ENCODE measurements at places on chromosomes 12 and 14.

DNA sequence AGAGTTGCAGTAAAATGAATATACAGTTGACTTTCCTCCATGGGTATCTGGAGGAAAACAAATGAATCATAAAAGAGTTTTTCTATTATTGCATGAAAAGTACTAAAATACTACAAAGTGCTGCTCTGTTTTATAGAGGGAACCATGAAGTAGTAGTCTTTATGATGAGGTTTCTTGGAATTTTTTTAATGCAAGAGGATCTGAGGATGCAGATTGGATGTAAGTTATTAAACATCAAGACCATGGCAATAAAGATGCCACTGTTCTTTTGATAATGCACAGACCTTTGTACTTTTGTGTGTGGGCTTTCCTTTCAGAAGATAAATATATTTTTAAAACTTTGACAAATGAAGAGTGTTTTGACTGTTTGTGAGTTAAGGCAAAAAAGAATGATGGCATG lies 87.5 kb downstream of the DACT1 start:
- DNase-seq: no peak

- DNase-seq: no peak
Observed at GRCh38 chr12:24396224-24396623, 446.8 kb upstream of the SOX5 start.

DNA sequence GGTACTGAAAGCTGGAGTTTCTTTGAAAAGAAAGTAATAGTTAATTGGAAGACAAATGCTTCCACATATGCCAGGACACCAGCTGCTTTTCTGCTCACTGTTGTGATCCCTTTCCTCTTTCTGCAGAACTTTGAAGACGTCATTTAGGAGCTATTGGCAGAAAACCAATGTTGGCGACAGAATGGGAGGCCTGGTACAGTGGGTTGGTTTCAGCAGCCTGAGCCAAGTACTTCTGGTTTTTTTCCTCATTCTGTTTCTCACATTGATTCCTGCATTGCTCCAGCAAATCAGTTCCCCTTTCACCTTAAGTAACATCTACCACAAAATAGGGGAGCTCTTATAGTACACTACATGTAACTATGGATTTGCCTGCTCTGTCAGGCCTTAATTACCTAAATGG lies 96.9 kb downstream of the FIGNL2 start:
- DNase-seq: no peak

DNA sequence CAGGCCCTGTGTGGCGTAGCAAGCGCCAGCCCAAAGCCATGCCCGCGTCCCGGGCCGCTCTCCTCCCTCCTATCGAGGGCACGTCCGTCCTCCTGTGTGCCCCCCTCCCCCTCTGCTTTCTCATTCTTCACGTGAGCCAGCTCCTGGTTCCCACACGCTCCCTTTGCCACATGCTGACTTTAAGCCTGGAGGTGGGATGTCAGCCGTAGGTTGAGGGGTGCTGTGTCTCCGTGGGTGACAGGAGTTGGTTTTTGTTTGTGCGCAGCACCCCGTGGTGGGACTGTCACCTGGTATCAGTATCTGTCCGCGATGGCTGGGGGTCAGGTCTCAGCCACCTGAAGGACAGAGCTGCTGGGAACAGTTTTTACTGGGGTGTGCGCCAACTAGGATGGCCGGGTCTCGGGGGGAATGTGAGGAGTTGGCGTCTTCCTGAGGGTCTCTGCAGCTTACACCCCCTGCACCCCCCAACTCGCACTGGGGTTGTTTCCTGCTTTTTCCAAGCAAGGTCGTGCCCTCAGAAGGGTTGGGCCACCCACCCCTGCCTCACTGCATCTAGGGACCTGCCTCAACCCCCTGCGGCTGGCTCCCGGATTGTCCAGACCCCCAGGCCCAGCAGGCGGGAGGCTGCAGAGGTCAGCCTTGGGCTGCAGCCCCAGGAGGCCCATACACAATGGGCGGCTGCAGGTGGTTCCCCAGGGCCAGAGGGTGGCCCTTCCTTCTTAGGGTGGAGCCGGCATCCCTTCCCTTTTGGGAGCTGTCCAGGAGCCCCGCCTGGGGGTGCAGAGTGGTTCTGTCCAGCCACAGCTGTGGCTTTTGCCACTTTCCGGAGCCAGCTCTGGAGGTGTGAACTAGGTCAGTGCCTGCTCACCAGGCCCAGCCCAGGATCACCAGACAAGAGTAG lies 7.3 kb downstream of the ULK1 start:
- no peak for DNase-seq

GRCh38 chr14:88297306-88297705 lies 25.8 kb downstream of the KCNK10 start:
- no peak for DNase-seq

- DNase-seq: no peak
Observed at GRCh38 chr12:100267603-100268281, 765 bp downstream of the SCYL2 start.

DNA sequence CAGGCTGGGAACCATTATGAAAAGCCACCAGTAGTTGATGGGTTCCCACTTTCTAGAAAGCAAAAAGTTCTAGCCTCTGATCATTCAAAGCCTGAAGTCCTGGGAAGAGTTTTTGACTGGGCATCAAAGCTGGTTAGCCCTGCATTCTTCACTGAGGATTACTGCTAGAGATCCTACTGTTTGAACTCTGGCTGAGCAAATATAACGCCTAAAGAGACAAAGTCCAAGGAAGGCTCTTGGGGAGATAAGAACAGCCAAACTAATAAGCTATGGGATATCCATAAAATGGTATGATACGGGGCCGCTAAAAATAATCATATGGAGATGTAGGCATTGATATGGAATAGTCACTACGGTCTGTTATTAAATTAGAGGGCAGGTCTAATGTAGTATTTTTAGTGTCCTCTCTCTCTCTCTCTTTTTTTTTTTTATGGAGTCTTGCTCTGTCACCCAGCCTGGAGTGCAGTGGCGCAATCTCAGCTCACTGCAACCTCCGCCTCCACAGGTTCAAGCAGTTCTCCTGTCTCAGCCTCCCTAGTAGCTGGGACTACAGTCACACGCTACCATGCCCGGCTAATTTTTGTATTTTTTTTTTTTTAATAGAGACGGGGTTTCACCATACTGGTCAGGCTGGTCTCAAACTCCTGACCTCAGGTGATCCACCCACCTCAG lies 35.5 kb downstream of the PLXNC1 start:
- no peak for DNase-seq

DNA sequence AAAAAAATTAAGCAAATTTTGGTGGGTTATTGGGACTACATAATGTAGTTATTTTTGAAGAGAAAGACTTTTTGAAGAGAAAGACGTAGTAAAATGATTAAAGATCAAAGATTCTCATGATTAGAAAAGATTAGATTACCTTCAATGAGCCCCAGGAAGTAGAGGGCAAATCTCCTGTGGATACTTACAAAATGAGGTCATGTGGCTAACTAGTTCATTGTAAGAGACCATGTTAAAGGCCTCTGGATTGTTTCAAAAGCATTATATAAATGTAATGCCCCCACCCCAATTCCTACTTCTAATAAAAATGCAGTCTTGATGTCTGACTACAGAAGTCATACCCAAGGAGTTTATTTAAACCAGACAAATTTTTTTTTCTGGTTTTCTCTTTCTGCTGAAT lies 93.3 kb downstream of the ERGIC2 start:
- no peak for DNase-seq

GRCh38 chr12:16056910-16057309 lies 145.8 kb downstream of the DERA start:
- DNase-seq: no peak

DNA sequence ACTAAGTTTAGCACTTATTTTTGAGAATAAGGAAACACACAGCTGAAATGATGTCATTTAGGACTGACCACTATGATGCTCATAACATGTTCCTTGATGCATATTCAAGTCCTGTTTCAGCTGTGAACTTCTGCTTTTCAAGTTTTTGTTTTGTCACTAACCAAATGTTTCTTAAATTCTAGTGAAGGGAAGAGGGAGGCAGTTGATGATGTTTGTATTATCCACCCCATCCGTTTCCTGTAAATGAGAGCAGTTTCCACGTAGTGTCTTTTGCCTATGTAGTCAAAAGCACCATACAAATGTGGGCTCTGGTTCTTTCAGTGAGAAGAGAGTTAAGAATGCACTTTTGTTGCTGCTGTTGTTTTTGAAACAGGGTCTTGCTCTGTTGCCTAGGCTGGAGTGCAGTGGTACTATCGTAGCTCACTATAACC lies 491.8 kb downstream of the PCNX1 start:
- DNase-seq: no peak

GRCh38 chr14:72401632-72402376 lies 469.6 kb downstream of the RGS6 start:
- no peak for DNase-seq

DNA sequence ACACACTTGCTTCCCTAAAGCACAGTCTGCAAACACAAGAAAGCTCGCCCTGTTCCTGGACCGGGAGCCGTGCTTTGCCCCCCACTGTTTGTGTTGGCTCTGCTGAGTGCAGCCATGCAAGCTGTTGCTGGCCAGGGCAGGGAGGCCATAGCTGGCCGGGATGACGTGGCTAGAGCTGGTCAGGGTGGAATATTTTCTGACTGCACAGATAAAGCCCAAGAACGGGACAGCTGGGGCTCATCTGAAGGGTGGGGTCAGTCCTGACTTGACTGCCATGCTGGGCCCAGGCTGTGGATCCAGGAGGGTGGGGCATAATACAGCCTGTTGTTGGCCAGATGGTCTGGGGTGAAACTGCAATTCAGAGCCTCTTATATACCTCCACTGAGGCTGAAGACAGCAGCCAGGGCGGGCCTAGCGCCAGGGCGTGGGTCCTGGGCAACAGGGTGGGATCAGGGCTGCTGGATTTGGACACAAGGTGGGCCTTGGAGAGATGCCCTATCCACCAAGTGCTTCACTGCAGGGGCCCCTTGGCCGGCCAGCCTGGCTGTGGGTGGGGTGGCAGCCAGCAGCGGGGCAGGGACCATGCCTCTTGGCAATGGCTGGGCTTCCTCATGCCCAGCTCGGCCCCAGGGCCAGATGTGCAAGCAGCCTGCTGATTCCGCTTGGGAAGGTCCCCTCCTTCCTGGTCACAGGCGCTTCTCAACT lies 14.8 kb downstream of the KMT5A start:
- DNase-seq: no peak

- DNase-seq: no peak
Observed at GRCh38 chr12:104048162-104048561, 1.8 kb downstream of the GLT8D2 start.

GRCh38 chr12:117830471-117830870 lies 138.3 kb downstream of the KSR2 start:
- no peak for DNase-seq

GRCh38 chr14:90675399-90675798 lies 140.8 kb downstream of the TTC7B start:
- no peak for DNase-seq

GRCh38 chr12:85610194-85610593 lies 226.0 kb downstream of the RASSF9 start:
- no peak for DNase-seq

GRCh38 chr14:89507521-89507920 lies 90.5 kb upstream of the FOXN3 start:
- DNase-seq: no peak

- DNase-seq: no peak
Observed at GRCh38 chr12:6792522-6793201, 3.3 kb downstream of the CD4 start.

- no peak for DNase-seq
Observed at GRCh38 chr12:32158525-32158924, 51.9 kb downstream of the BICD1 start.

GRCh38 chr14:32167907-32168306 lies 33.9 kb upstream of the RNU6-7 start:
- no peak for DNase-seq

DNA sequence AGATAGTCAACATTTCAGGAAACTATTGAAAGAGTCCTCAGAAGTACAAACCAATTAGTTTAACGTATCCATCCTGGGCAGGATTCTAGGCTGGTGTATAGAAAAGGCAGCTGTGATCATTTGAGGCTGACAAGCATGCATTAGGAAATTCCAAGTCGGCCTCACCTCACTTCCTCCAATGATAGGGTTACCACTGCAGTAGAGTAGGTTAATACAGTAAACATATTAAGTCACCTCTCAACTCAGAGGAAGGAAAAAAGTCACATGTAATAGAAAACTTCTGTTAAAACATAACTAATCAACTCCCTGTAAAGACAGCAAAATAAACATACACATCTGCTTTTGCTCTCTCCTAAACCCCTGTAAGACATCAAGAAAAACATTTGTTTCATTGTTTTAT lies 33.5 kb downstream of the MED13L start:
- DNase-seq: no peak

- DNase-seq: no peak
Observed at GRCh38 chr12:116138781-116139180, 138.7 kb downstream of the MED13L start.

- DNase-seq: no peak
Observed at GRCh38 chr12:77161944-77162343, 96.6 kb upstream of the E2F7 start.

DNA sequence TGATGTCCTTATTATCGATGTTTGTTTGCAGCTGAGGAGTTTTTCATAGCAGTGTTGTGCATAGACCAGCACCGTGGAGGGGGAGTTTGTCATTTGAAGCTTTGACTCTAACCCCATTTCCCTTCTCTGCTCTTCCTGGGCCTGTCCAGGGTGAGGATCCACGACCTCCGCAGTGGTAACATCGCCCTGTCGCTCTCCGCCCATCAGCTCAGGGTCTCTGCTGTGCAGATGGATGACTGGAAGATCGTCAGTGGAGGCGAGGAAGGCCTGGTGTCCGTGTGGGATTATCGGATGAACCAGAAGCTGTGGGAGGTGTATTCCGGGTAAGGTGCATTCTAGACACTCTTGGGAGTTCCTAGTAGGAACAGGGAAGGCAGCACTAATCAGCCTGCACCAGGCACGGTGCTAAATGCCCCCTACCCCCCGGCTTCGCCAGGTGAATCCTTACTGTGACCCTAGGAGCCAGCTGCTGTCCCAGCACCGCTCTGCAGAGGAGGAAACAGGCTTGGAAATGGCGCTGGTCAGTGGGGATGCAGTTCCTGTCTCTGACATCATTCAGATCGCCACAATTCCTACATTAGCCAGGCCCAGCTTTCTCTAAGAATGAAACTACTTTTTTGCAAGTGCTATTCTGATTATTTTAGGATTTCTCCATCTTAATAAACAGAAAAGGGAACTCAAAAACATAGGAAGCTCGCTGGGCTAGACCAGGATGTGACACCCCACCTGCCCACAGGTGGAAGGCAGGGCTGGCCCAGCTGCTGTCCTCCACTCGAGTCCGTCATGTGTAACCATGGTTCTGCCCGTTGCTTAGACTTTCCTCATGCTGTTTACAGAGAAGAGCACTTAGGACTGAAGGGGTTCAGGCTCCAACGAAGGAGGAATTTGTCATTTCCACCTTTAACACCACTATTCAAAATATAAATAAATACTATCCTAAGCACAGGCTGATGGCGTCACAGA lies 74.9 kb downstream of the TESC start:
- no peak for DNase-seq

Data from activated T-helper 1 cell treated with anti-CD3 and anti-CD28 coated beads, Interleukin-2, amount 50 U/mL, for 16 hours (primary cell).